Skin of body (tissue), 3 donors: ENCODE measurements at places on chromosomes 12 and 14.

DNA sequence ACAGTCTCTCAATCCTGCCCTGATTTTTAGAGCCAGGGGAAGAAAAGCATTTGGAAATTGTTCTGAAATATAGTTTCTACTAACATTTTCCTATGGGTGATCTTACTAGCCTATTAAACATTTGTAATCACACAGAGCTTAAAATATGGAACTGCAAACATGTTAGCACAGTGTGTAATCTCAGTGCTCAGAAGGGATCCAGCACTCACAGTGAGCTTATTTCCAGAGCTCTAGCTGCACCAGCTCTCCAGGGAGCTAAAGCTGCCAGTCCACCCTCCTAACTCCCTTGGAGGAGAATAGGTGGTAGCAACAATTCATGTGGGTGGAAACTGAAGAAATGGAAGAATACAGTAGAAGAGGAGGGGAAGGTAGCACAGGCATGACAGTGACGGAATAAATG is 64.9 kb upstream of the SYT1 start:
- no peak for DNase-seq

GRCh38 chr12:101877806-101878242 is 444 bp downstream of the DRAM1 start:
- DNase-seq = no peak

GRCh38 chr14:86296173-86296572 is 766.2 kb downstream of the FLRT2 start:
- DNase-seq = no peak

DNA sequence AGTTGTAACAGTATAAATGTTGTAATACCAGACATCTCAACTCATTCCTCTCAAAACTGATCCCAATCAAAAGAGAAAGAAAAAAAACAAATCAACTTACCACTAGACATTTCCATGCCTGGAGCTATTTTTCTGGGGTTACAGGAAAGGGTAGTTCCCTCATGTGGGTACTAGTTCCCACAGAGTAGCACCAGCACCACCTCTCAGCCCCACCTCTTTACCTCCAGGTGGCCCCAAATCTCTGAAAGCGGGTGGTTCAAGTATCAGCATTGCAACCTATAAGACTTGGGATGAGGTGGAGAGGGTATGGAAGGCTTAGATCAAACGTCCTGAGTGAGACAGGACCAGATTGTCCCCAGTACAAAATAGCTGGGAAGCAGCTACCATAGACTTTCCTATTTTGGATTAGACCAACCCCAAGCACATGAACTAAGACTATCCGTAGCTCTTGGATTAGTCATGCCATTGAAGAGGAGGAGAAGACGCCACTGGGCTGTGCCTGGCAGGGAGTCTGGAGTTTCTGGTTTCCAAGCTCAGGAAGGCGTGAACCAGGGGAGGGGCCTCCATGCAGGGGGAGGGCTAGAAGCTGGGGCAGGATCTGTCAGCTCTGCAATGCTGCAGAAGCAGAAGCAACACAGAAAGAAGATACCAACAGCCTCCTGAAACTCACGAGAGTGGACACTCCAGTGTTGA is at the start of gene SLC39A2:
Gene SLC39A2, plus strand, starts transcription at position 620 of the 693 bp plus-strand sequence. CDS start 154 bp downstream, outside the sequence.
- no peak for DNase-seq

DNA sequence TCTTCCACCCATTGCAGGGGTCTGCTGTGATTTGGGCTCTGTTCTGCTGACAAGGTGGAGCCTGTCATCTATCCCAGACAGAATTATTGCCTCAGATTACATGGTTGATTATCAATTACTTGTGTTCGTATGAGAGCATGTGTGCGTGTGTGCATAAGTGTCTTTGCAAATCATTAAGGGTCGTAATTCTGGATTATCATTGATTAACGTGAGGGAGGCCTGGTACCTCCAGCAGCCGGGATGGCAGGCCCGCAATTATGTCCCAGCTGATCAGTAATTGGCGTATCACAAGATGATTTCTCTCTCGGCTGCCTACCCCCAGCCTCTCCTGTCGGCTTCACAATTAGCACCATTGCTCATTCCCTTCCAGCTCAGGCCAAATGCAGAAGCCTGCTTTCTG is 29.6 kb upstream of the IRF2BPL start:
- no peak for DNase-seq

- DNase-seq = no peak
Measured at GRCh38 chr14:75793806-75794205, 132.8 kb downstream of the TTLL5 start.

GRCh38 chr12:42525444-42525843 is 64.1 kb downstream of the PRICKLE1 start:
- DNase-seq = no peak

DNA sequence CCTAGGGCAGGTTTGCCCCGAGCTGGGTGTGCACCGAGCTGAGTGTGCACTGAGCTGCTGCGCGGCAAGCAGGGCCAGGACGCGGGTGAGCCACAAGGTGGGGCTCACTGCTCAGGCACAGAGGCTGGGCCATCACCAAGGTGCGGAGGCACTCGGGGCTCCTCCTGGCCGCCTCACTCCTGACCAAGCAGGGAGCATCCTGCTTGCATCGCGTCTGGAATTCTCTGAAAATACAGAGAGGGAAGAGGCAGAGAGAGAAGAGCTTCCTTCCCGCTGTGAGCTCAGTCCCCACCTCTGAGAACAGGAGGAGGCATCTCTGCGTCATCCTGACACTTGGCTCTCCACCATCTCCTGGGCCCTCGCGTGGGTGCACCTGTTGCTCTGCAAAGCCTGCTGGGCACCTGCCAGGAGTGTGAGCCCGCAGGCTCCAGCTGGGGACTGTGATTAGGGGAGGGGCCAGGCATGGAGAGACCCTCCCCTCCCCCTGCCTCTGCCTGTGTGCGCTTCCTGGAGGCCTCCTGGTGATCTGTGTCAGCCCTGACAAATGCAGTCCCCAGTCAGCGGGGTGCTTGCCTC is 116.3 kb downstream of the GLT1D1 start:
- peak; percentile 6 for DNase-seq

DNA sequence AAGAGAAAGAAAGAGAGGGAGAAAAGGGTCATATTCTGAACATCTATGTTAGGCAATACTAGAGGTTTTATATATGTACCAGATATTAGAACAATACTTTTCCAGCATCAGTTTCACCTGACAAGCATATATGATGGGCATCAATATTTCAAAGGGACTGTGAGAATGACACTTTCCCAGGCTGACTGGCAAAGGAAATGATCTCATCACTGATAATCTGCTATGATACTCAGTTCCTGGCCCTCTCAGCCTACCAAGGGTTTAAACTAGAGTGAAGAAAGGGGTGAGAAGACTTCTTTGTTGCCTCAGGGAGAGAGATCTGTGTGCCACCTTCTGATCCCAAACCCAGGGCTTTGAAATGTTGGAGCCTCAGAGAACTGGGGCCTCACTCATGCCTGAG is 183.5 kb downstream of the TTC8 start:
- DNase-seq = no peak

DNA sequence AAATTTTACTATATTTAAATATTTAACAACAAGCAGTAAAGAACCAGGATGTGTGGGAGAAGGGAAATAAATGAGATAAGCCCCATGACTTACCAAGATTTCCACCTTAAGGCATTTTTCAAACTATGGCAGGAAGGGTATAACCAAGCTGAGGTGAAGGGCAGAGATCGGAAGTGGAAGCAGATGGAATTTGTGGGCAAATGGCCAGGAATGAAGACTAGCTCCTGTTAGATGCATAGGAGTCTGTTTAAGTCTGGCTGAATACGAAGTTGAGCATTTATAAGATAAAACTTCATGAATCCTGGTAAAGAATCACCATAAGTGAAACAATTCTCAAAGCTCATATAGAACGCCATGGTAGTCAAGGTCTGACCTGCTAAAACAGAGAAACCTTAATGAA is 163.5 kb downstream of the DIO2 start:
- DNase-seq = peak; percentile 1

DNA sequence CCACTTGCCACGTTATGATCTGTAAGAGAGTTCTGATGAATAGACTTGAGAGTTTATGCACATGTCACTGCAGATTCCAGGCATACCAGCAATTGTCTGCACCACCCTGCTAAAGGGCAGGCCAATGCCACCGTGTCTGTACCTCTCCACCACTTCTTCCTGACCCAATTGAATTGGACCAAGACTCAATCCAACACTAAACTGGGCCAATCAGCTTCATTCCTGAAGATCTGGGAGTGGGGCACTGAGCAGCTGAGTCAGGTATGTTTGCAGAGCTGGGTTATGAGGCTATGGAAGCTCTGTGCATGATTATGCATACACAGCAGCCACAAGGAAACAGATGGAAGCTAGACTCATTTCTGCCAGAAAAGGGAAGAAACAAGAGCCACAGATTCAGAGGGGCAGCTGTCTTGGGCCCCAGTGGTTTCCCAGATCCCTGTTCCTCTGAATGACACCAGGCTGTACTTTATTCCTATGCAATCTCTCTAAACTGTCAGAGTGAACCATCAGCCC is 28.0 kb downstream of the DAO start:
- DNase-seq = no peak

GRCh38 chr14:34826661-34827060 is 48.5 kb downstream of the BAZ1A start:
- no peak for DNase-seq

GRCh38 chr12:29273178-29273843 is 107.7 kb downstream of the ERGIC2 start:
- no peak for DNase-seq

DNA sequence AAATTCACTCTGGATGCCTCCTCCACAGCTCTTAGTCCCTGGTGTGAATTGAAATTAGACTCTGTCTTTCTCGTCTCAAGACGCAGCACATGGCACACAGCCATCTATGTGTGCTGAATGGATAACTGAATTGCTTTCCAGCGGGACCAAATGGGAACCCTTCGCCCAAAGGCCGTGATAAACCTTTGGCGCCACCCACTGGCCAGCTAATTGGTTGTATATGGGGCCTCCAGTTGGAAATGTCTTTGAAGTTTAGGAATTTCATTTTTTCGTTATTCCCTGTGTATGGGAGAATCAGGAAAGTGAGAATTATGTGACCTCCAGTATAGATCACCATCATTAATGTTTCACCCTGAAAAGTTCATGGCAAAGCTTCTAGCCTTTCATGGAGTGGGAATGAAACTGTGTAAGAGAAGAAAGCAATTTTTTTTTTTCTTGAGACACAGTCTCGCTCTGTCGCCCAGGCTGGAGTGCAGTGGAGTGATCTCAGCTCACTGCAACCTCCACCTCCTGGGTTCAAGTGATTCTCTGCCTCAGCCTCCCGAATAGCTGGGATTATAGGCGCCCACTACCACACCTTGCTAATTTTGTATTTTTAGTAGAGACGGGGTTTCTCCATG is 9.8 kb upstream of the HSP90AA1 start:
- peak; percentile 76 for DNase-seq

DNA sequence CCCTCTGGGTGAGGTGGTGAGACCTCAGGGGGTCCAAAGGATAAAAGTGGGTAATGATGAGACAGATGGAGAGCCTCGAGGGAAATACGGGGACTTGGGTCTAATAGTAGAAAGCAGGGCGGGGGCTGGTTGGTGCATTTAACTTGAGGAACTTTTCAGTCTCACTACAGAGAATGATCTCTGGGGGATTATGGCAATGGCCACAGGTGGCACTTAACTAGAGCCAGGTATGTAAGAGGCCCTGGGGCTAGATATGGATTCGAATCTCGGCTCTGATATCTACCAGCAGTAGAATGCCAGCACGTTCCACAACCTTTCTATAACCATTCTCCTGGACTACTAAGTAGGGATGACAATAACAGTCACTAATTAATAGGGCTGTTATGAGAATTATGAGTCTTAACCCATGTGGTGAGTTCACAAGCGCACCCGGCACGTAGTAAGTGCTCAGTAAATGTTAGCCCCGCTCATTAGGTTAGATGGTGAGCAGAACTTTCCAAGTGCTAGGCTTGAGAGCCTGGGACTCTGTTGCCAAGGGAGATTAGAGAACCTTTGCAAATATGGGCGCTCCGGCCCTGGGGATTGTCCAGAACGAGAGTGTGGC is 888 bp upstream of the PLXNC1 start:
- no peak for DNase-seq

DNA sequence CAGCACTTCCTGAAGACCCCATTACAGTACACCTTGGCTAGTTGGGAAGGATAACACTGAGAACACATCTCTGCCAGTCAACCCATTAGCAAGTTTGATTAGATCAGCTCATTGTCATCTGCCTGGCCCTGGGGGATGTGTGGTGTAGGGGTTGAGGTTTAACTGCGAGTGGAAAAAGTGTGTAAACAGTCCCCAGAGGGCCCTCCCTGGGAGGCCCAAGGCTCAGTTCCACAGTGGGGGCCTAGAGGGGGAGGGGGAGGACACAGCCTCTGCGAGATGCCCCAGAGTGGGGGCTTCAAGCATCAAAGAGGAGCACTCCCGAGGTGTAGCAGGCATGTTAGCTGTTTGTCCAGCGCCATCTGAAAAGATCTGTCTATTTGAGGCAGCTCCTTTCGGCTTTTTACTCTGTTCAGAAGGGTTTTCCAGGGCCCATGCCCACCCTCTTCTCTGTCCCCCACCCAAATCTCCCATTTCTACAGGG is 344 bp downstream of the LPAR5 start:
- no peak for DNase-seq

DNA sequence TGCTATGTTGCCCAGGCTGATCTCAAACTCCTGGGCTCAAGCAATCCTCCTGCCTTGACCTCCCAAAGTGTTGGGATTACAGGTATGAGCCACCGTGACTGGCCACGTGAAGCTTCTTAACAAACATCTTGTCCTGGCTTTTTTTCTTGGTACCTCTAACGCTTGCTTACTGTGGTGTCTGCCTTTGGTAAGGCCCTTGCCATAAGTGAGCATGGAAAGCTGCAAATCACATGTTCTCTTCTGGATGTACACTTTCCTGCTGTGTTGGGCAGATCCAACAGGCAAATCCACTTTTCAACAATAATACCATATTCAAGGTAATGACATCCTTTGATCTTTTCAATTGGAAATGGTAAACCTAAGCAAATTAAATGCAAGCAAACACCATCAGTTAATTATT is 54.6 kb downstream of the ARF6 start:
- DNase-seq = no peak

- no peak for DNase-seq
Measured at GRCh38 chr12:104604995-104605675, 148.4 kb downstream of the CHST11 start.

GRCh38 chr12:123996581-123996980 is 23.6 kb downstream of the ZNF664 start:
- no peak for DNase-seq

GRCh38 chr12:128790653-128791373 is 32.9 kb downstream of the SLC15A4 start:
- DNase-seq = peak; percentile 33

GRCh38 chr12:110733900-110734299 is 8.8 kb downstream of the PPP1CC start:
- DNase-seq = no peak

DNA sequence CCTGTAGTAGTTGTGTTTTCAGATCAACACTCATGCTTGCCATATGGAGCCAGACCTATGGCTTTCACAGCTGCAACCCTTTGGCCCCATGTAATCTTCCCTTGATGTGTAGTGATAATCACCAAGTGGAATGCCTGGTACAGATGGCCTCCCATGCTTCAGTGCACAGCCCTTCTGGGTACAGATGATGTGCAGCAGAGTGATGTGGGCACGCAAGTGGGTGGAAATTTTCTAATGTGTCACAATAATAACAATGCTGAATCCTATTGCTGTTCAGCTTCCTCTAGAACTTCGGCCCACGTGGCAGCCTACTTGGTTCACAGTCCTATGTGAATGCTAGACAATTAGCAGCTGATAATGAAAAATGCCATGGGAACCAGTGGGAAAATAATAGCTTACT is 188.1 kb downstream of the SNAPC1 start:
- no peak for DNase-seq

- no peak for DNase-seq
Measured at GRCh38 chr12:121560392-121561008, 20.3 kb downstream of the KDM2B start.

- DNase-seq = no peak
Measured at GRCh38 chr12:108430245-108430644, 84.8 kb upstream of the FICD start.
